GM20000 (cell line): ENCODE measurements at places on chromosomes 5 and 9.
A peak's percentile ranks its signal among the peaks of the same experiment; 100 is the strongest.

- DNase-seq = no peak
These were observed 55.4 kb downstream of the CTSL start for GRCh38 chr9:87781331-87781730.

GRCh38 chr5:81856948-81857928 is 106.3 kb upstream of the SSBP2 start:
- peak; percentile 32 for DNase-seq

DNA sequence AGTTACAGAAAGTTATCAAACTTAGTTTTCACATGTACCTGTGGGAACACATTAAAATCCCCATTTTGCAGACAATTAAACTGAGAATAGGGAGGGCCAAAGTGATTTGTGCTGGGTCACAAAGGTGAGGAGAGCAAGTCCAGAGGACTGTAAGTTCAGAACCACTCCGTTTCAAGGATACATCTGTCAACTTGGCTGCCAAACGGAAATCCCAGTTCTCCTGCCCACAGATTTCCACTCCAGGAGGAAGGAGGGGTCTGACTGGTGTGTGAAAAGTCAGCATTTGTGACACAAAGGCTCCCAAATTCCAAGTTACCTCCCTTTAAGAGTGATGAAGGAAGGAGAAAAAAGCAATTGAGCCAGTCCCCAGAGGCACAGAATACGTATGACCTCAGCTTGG is 42.3 kb downstream of the PRELID2 start:
- DNase-seq = no peak

GRCh38 chr9:116403171-116403570 is 249.6 kb downstream of the PAPPA start:
- no peak for DNase-seq

DNA sequence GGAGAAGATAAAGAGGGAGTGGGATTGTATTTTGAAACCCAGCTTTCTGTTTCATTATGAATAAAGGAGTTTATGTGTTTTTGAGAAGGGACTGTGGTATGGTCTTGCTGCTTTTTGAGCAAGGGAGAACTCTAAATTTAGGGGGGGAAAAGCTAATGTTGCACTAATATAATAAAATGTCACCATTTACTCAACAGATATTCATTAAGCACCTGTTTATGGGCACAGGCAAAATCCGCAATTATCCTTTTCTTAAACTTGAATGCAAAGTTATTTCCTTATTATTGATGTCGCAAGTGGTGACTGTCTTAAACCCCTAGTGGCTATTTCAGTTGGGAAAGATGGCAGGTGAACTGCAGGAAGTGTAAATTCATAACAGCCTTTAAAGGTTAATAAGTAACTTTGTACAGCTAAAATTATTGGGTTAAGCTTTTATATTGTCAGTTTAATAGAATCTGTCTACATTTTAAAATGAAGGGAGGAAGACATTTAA is 1.5 kb downstream of the CDC42SE2 start:
- DNase-seq = peak; percentile 56

DNA sequence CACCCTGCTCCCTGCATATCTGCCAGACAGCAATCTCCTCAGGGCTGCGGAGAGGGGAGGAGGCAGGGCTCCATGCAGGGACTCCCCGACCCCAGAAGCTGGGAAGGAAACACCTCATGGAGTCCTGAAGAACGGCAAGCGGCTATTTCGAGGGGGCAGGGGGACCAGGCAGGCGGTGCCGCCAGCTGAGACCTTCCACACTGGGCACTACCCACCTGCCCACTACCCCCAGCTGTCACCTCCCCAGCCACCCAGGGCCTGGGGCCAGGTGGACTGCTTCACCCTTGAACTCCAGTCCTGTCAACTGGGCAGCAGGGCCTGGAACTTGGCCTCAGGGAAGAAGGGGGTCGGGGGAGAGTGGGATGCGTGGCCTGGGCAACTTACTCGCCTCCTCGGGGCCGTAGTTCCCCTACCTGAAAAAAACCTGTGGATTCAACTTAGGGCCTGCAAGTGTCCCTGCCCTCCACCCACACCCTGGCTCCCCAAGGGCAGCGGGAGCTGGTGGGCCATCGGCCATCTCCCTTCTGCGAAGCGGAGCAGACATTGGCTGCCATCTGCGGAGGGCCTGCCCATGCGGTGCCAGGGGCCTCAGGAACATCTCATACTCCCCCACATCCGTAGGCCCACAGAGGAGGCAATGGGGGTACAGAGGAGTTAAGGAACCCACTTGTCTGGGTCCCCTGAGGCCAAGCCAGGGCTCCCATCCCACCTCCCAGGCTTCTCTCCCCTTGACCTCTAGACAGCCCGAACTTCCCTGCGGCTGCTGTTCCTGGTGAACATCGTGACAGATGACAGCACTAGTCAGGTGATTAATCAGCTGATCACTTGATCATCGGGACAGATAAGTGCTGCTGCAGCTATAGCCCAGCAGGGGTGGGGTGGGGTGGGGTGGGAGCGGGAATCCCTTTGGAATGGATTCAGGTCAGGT is 18.5 kb upstream of the RALGDS start:
- no peak for DNase-seq

GRCh38 chr5:44387406-44387805 is 1.8 kb downstream of the FGF10 start:
- no peak for DNase-seq

DNA sequence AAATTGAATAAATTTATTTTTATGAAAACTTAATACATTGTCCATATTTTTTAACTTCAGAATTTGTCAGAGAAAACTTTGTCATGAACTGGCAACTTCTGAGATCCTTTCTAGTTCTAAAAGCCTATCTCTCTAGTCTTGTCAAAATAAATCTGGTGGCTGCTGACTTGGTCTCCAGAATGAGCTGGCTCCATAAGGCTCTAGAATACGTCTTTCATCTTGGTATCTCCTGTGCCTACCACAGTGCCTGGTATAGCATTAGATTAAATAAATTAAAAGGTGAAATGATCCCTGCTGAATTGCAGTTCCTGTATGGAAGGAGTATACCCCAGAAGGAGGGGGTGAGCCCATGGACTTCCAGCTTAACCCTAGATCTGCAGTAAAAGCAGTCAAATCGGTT is 2.6 kb upstream of the FOCAD start:
- no peak for DNase-seq

DNA sequence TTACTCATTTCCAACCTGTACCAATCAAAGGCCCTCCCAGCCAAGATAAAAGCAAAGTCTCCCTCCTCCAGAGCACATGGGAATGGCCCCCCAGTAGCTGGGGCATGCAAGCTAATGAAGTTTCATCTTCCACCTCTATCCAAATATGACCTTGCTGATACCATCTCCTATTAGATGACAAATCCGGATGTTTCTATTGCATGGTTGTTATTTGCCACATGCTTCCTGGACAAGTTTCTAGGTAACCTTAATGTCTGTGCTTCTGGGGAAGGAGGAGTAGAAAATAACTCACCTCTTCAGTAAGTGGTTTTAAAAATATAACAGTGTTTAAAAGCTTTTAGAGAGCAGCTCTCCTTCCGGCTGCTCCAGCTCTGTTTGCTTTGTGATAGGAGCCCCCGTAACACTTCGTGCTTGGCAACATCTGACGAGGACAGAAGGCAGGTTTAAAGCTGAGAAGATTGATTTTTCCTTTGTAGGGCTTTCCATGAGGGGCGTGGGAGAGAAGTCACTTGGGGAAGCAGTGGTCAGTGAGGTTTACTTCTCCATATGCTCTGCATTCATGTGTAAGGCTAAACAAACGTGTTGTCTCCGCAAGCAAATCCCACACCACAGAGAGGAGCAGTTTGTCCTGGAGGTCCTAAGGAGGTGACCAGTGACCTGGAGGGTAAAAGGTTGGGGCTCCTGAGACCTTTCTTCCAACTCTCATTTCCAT is 40.3 kb upstream of the GLRX start:
- no peak for DNase-seq

DNA sequence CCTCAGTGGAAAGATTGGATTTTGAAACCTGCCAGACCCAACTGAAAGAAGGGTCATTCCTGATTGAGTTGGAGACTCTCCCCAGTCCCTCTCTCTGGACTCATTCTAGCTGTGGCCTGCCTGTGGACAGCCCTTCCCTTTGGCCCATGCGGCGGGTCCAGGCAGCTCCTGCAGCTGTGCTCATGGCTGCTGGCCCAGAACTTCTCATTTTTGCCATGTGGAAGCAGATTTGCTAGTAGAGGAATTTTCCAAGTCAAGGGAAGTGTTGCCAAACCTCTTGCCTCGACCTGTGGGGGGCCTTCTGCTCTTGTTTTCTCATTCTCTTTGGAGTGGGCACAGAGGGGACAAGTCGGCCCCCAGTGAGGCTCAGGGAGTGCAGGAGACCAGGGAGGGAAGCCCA is 89.2 kb downstream of the ANKRD33B start:
- DNase-seq = no peak

GRCh38 chr9:84778570-84778969 is 109.0 kb downstream of the NTRK2 start:
- no peak for DNase-seq

DNA sequence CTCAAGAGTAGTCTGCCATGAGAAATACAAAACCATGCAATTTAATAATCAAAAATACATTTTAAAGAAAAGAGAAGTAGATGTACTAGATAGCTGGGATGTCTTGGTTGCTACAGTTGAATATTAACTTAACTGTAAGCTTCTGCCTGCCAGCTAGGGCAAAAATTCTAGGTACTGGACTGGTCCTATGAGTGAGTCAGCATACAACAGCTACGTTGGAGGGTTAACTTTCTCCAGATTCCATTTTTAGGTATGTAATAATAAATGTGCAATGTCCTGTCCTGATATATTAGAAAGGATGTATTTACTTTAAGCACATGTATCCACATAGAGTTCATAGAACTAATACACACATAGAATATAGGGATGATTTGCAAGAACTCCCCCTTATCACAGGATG is 230.1 kb downstream of the CAAP1 start:
- DNase-seq = no peak

DNA sequence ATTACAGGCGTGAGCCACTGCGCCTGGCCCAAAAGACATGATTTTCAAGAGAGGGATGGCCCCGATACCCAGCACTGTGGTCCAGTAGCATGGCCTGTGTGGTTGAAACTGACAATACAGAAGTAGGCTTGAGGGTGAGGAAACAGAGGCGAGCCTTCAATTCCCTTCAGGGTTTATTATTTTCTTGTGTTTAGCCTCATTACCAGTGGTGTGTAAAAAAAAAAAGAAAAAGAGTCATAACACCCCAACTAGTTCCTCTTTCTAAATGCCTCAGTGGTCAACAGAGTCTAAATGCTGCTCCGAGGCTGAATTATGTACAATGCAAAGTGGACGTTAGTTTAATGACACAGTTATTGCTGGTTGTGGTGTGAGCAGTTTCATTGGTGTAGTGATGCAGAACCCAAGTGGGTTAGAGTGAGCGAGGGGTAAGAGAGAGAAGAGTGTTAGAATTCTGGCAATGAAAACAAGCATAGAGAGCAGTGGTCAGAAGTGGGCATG is 58.8 kb downstream of the SNX30 start:
- peak; percentile 82 for DNase-seq

- DNase-seq = no peak
These were observed 26.7 kb downstream of the ERGIC1 start for GRCh38 chr5:172860520-172861443.

GRCh38 chr9:132543960-132544359 is 38.4 kb upstream of the BARHL1 start:
- no peak for DNase-seq

DNA sequence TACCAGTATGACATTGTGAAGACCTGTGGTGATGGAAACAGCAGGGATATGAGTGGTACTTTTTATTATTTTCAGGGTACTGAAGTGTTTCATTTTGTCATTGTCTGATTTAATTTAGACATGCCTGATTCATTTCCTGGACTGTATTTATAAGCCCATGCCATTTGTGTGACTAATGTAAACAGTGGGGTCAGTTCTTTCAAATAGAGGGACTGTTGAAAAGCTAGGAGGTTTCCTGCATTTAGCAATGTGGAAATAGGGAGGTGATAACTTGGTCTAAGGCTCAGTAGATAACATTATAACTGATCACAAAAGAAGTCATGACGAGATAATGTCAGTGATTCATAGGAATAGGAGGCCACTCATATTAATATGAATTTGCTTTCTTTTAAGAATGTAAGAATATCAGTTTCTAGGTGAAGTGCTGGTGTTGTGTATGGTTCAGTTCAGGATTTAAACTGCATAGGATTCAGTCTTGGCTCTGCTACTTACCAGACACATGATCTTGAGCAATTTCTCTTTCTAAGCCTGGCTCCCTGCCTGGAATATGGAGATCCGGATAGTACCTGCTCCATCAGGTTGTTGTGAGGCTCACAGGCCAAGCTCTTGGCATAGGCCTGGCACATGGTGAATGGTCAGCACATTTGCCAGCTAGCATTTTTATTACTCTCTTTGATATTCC is 7.5 kb downstream of the RASGRF2 start:
- no peak for DNase-seq

DNA sequence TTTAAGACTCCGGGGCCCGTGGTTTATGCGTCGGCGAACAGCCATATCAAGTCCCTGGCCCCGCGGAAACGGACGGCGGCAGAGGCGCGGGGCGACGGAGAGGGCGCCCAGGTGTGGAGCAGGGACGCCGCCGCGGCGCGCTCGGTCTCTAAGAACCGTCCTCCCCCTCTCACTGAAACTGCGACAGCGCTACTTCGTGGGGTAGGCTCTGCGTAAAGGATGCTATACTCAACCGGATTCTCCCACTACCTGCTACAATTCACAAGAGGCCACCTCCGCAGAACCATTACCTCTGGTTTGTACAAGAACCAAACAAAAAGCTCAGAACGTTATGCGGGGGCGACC is 404 bp downstream of the MRNIP start:
- peak; percentile 73 for DNase-seq

- peak; percentile 75 for DNase-seq
These were observed 650 bp downstream of the MYORG start for GRCh38 chr9:34375901-34376595.

- no peak for DNase-seq
These were observed 1.8 kb downstream of the UBAP2 start for GRCh38 chr9:34046784-34047379.

DNA sequence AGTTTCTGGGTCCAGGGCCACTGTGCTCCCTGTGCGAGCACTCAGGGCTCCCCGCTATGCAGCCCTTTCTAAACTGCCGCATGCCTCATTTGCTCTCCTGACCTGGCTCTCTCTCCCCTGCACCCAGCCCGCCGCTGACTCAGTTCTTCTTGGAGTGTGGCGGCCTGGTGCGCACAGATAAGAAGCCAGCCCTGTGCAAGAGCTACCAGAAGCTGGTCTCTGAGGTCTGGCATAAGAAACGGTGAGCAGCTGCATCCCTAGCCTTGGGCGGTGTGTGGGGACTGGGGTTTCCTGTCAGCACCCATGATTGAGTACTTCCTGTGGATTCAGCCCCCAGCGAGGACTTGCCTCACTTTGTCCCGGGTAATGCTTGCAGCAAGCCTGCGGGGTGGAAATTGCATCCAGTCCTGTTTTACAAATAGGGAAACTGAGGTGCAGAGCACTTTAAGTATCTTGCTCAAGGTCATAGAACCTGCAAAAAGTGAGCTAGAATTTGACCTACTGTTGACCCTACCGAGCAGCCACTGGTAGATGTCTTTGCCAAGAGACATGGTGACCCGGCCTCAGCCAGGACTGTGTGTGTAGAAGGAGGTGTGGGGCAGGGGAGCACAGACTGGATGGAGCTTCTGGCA is 27.9 kb downstream of the USP20 start:
- DNase-seq = no peak
